ENCODE measurements at places on chromosomes 2 and 18.

- no peak for DNase-seq
Measured at GRCh38 chr2:175097297-175097696, 70.7 kb downstream of the ATF2 start.

DNA sequence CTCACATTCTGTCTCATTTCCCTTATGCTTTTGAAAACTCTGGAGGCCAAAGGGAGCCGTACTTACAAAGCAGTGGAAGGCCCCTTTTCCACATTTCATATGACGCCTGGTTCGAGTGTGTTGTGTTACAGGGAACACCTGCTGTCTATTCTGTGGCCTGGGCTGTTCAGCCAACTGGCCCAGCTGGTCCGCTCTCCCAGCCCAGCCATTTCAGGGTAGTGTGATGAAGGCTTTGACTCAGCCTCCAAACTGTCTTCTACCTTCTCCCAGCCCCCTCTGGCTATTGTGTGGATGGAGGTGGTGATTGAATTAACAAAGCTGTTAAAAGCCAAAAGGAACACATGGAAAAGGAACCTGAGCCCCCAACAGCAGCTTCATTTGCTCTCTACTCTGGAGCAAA lies 233.8 kb downstream of the ICOS start:
- no peak for DNase-seq

- peak; percentile 16 for DNase-seq
Measured at GRCh38 chr2:168635065-168635577, 167.3 kb upstream of the NOSTRIN start.

- DNase-seq, result no peak
Measured at GRCh38 chr2:130845505-130846085, 8.9 kb downstream of the ARHGEF4 start.

Measured in NCI-H146 (cell line).